ENCODE measurements at places on chromosomes 6 and 20. TPM values are rescaled to one million over a fixed set of nuclear protein-coding genes. Genes with fewer than 3 reads are reported as not detected.
A peak's percentile ranks its signal among the peaks of the same experiment; 100 is the strongest.

DNA sequence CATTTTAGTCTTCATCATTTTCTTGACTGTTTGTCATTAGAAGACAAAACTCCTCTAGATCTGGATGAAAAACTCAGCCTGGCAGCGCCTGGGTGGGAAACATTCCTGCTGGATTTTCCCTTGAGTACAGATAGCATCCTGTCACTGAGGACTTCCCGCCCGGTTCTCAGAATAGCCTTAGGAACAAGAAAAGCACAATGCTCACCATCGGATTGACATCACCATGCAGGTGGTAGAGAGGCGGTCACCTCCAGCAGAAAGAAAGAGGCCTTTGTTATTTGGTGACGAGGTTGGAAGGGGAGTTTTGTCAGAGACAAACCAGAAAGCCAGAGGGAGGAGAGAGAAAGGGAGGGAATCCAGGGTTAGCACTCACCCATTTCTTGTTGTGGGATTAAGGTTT is 39.8 kb downstream of the KIF25 start:
- peaks cover 4% of the 10 kb centered on the region for H3K4me1 ChIP-seq
- no peaks in the 10 kb centered on the region for H3K36me3 ChIP-seq
- H3K27me3 ChIP-seq: peaks cover 13% of the 10 kb centered on the region
- no peak overlapping the region for H3K4me3 ChIP-seq

DNA sequence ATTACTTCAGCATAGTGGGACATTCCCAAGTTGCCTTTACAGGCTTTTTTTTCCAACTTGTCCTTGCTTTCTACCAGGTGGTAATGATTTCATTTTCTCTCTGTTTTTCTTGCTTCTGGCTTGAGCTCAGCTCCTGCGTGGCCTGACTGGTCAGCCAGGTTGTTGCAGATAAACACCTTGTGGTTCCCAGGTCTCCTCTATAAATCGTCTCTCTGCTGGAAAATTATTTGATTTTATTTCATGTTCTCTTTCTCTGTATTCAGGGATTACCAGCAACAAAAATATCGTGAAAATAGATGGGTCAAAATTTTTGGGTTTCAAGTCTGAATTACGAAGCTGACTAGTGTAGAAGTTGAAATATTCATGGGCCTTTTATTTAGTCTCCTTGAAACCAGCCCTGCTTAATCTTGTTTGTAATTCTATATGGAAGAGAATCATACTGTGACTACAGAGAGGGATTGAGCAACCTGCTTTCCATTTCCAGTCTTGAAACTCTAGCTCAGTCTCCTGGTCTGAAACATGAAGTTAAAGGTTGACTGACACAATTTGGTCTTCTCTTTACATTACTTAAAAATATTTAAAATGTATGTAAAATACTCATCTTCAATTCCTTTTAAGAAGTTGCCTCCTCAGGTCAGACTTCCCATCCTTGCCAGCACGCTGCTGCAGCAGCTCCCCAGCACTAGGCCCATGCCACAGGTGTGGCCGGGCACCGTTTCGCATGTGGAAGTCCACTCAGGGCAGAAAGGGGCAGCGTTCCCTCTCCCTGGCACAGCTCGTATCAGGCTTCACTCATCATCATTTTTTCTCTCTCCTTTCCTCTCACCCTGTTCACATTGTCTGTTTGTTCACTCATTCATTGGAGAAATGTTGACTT is 7.1 kb downstream of the DUSP22 start:
- H3K4me3 ChIP-seq: no peak overlapping the region
- H3K27me3 ChIP-seq: no peaks in the 10 kb centered on the region
- H3K4me1 ChIP-seq: peaks cover 10% of the 10 kb centered on the region

DNA sequence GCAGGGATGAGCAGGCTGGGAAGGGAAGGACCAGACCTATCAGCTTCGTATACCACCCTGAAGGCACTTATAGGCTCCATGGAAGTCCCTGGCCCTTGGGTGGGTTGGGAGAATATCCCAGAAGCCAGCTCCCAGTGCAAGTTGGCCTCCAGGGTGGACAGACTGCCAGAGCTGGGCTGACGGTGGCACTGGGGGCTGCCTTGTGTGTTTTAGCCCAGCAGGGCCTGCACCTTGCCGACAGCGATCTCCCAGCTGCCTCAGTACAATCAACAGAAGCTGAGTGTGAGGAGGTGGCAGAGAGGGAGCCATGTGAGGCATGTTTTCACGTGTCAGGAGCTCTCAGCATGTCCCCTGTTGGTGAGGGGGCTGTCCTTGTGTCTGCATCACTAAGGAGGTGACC is 159.5 kb downstream of the VEGFA start:
- no peaks in the 10 kb centered on the region for H3K36me3 ChIP-seq
- no peaks in the 10 kb centered on the region for H3K27me3 ChIP-seq
- H3K27ac ChIP-seq: no peak overlapping the region
- DNase-seq: no peak

- H3K4me3 ChIP-seq: no peak overlapping the region
- no peaks in the 10 kb centered on the region for H3K27me3 ChIP-seq
- H3K4me1 ChIP-seq: peaks cover 8% of the 10 kb centered on the region
- no peak for DNase-seq
Measured at GRCh38 chr6:25295651-25296050, 16.5 kb downstream of the CARMIL1 start.

- H3K27ac ChIP-seq: no peak overlapping the region
- no peaks in the 10 kb centered on the region for H3K36me3 ChIP-seq
- H3K27me3 ChIP-seq: no peaks in the 10 kb centered on the region
- DNase-seq: peak; percentile 8
Measured at GRCh38 chr20:47181056-47181862, 175.2 kb downstream of the ZMYND8 start.

DNA sequence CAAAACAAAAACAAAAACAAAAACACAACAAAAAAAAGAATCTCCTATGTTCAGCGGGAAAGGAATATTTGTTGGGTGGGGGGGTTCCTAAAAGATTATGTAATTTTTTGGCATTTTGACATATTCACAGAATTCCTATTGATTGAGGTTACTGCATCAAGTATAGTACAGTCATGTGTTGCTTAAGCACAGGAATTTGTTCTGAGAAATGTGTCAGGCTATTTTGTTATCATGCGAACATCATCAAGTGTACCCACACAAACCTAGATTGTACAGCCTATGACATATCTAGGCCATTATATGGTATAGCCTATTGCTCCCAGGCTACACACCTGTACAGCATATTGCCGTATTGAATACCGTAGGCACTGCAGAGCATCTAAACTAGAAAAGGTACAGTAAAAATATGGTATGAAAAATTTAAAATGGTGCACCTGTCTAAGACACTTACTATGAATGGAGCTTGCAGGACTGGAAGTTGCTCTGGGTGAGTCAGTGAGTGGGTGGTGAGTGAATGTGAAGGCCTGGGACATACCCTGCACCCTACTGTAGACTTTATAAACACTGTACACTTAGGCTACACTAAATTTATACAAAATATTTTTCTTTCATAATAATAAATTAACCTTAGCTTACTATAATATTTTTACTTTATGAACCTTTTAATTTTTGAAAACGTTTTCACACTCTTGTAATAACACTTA is 110.6 kb downstream of the CDKAL1 start:
- H3K36me3 ChIP-seq: no peaks in the 10 kb centered on the region
- no peak overlapping the region for H3K27ac ChIP-seq
- H3K27me3 ChIP-seq: no peaks in the 10 kb centered on the region
- no peak for DNase-seq
- no peak overlapping the region for H3K4me3 ChIP-seq

GRCh38 chr6:31308050-31308844 is 36.4 kb upstream of the HLA-C start:
- H3K36me3 ChIP-seq: no peaks in the 10 kb centered on the region
- peaks cover 80% of the 10 kb centered on the region for H3K27me3 ChIP-seq
- no peaks in the 10 kb centered on the region for H3K4me1 ChIP-seq
- peak; percentile 34 for DNase-seq
- H3K27ac ChIP-seq: no peak overlapping the region

GRCh38 chr6:17267566-17267965 is 13.6 kb upstream of the RBM24 start:
- H3K4me3 ChIP-seq: no peak overlapping the region
- H3K27ac ChIP-seq: no peak overlapping the region
- H3K4me1 ChIP-seq: no peaks in the 10 kb centered on the region

GRCh38 chr20:61908057-61909026 is 157.3 kb downstream of the TAF4 start:
- DNase-seq: no peak
- H3K27me3 ChIP-seq: no peaks in the 10 kb centered on the region
- H3K4me1 ChIP-seq: no peaks in the 10 kb centered on the region
- no peaks in the 10 kb centered on the region for H3K36me3 ChIP-seq
- no peak overlapping the region for H3K27ac ChIP-seq
- no peak overlapping the region for H3K4me3 ChIP-seq

The TMEM217 gene
- polyA plus RNA-seq: 4.0 TPM

- no peaks in the 10 kb centered on the region for H3K4me1 ChIP-seq
- no peaks in the 10 kb centered on the region for H3K36me3 ChIP-seq
- no peak for DNase-seq
Measured at GRCh38 chr6:136149311-136149710, 100.8 kb downstream of the MTFR2 start.

- H3K27me3 ChIP-seq: no peaks in the 10 kb centered on the region
- no peak overlapping the region for H3K4me3 ChIP-seq
- peak; percentile 41 for DNase-seq
Measured at GRCh38 chr20:9053108-9053507, 15.8 kb upstream of the PLCB4 start.

- H3K27ac ChIP-seq: no peak overlapping the region
- no peak for DNase-seq
- H3K27me3 ChIP-seq: no peaks in the 10 kb centered on the region
- H3K4me3 ChIP-seq: no peak overlapping the region
- H3K36me3 ChIP-seq: no peaks in the 10 kb centered on the region
Measured at GRCh38 chr20:47710665-47711045, 74.6 kb downstream of the SULF2 start.

- DNase-seq: no peak
- no peak overlapping the region for H3K27ac ChIP-seq
- H3K27me3 ChIP-seq: no peaks in the 10 kb centered on the region
Measured at GRCh38 chr6:24484657-24485323, 4.6 kb downstream of the GPLD1 start.

DNA sequence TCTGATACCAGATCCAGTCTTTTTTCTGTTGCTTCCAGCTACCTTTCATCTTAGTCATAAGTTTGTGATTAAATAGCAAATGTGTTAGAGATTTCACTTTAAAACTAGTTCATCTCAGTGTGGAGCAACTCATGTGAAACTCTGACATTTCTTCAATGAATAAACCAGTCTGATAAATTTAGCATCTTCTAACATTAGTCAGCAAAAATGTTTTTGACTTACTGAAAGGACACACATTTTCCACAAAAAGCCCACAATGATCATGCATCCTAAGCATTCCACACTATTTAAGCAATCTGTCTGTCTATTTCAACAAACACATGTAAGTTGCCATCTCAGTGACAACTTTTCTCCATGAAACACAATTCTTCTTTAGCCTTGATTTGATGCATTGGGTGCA is 222.2 kb upstream of the SLC35B3 start:
- DNase-seq: no peak
- H3K4me3 ChIP-seq: no peak overlapping the region
- H3K4me1 ChIP-seq: no peaks in the 10 kb centered on the region
- H3K27ac ChIP-seq: no peak overlapping the region

The POU3F2 gene
- polyA plus RNA-seq: 0.02 TPM

- no peak for DNase-seq
- H3K36me3 ChIP-seq: no peaks in the 10 kb centered on the region
- H3K4me3 ChIP-seq: no peak overlapping the region
- no peaks in the 10 kb centered on the region for H3K4me1 ChIP-seq
Measured at GRCh38 chr6:159086033-159086618, 41.3 kb upstream of the TAGAP start.

The MOCS3 gene
- 3.7 TPM for polyA plus RNA-seq

The SLPI gene
- 663 TPM for polyA plus RNA-seq

DNA sequence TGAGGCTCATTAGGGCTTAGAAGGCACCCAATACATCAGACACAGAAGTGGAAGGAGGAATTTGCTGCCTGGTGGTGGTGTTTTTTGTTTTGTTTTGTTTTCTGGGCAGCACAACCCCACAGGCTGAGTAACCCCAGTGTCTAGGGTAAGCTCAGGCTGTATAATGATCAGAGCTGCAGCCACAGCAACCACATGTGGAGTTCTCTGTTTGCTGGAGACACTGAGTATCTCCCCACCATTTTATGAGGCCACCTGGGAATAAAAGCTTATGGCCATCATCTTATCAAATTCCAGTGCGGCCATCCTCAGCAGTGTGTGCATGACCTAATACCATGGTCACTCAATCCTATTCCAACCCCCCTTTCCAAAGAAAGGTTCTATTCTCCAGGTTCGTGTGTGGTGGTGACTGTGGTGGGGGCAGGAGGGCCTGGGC is 3.4 kb upstream of the DLL1 start:
- H3K27me3 ChIP-seq: peaks cover 89% of the 10 kb centered on the region
- DNase-seq: no peak
- no peaks in the 10 kb centered on the region for H3K36me3 ChIP-seq
- peaks cover 48% of the 10 kb centered on the region for H3K4me1 ChIP-seq
- H3K4me3 ChIP-seq: no peak overlapping the region

- H3K27me3 ChIP-seq: peaks cover 99% of the 10 kb centered on the region
- H3K4me3 ChIP-seq: no peak overlapping the region
- H3K4me1 ChIP-seq: peaks cover 10% of the 10 kb centered on the region
- no peak overlapping the region for H3K27ac ChIP-seq
Measured at GRCh38 chr20:21511850-21512633, 1.8 kb downstream of the NKX2-2 start.

- H3K4me1 ChIP-seq: no peaks in the 10 kb centered on the region
- no peak for DNase-seq
- H3K36me3 ChIP-seq: no peaks in the 10 kb centered on the region
- no peaks in the 10 kb centered on the region for H3K27me3 ChIP-seq
- H3K4me3 ChIP-seq: no peak overlapping the region
- no peak overlapping the region for H3K27ac ChIP-seq
Measured at GRCh38 chr6:160662842-160663241, 1.2 kb downstream of the LPA start.

DNA sequence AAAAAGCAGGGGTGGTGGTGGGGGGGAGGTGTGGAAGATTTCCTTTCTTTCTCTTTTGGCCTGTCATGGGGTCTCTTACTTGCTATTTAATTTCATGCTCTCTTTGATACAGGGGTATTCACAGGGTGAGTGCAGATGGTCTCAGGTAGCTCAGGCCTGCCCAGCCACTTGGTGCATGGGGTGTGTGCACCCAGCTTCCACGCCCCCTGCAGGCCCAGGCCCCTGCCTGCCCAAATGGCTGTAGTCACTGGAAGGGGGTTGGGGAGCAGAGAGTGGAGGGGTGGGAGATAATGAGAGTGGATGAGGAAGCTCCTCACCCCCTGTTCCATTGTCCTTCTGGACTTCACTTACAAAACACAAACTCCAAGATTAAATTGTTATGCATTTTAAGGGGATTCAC is 133.6 kb upstream of the SGK1 start:
- no peaks in the 10 kb centered on the region for H3K4me1 ChIP-seq
- no peak overlapping the region for H3K27ac ChIP-seq
- DNase-seq: no peak

The FILIP1 gene
- polyA plus RNA-seq: 1.8 TPM

- no peaks in the 10 kb centered on the region for H3K27me3 ChIP-seq
- no peak overlapping the region for H3K27ac ChIP-seq
- no peaks in the 10 kb centered on the region for H3K36me3 ChIP-seq
- H3K4me3 ChIP-seq: no peak overlapping the region
- H3K4me1 ChIP-seq: no peaks in the 10 kb centered on the region
Measured at GRCh38 chr20:48298851-48299484, 513.7 kb upstream of the SULF2 start.

- no peak for DNase-seq
- no peak overlapping the region for H3K27ac ChIP-seq
- no peaks in the 10 kb centered on the region for H3K36me3 ChIP-seq
- no peak overlapping the region for H3K4me3 ChIP-seq
- no peaks in the 10 kb centered on the region for H3K4me1 ChIP-seq
Measured at GRCh38 chr20:14922503-14923267, 585.3 kb upstream of the FLRT3 start.

The HLA-DOB gene
- 40.1 TPM for polyA plus RNA-seq
